ENCODE measurements at places on chromosomes 16 and 17.

DNA sequence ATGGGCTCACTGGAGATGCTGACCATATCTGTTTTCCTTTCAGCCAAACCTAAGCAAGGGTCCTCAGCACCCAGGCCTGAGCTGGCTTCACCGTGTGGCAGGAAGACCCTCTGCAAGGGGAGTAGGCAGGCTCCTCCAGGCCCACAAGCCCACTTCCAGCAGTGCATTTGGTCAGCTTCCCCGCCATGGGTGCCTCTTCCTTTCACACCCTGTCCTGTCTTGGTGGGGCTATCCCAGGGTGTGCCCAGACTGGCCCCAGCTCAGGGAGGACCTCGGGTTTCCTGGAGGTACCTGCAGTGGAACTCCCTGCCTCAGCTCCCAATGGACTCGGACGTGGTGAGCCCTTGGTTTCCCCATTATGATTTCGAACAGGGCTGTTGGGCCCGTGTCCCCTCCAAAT is 12.7 kb upstream of the KRTAP17-1 start:
- DNase-seq, result no peak

DNA sequence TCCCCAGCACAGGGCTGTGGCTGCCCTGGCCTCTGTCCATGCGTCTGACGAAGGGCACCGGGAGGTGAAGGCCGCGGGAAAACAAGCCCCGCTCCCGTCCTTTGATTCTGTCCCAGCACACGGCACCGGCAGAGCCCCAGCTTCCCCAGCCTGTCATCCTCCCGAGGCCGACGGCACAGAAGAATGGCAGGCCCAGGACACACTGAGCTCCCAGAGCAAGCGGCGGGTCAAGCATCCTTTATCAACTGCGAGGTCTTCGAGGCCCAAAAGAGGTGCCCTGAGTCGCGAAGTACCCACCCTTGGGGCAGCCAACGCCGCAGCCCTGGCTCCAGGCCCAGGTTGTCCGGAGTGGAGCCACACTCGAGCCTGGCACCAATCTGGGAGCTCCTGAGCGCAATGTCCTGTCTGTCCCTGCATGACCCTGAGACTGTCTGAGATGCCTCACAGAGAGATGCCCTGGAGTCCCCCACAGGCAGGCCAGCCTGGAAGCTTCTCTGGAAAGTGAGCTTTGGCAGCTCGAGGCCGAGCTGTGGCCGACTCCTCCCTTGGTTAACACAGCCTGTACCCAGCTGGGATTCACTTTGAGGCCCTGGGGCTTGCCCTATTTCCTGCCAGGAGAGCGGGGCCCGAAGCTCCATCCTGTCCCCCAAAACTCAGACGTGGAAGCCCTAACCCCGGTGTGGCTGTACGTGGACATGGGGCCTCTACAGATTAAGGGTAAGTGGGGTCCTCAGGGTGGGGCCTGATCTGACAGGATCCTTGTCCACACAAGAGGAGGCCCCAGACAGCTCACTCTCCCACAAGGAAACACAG is 23.3 kb downstream of the SLC7A5 start:
- no peak for DNase-seq

- no peak for DNase-seq
Observed at GRCh38 chr16:85720302-85720637, 30.6 kb downstream of the C16orf74 start.

- no peak for DNase-seq
Observed at GRCh38 chr16:78709137-78709884, 609.9 kb downstream of the WWOX start.

DNA sequence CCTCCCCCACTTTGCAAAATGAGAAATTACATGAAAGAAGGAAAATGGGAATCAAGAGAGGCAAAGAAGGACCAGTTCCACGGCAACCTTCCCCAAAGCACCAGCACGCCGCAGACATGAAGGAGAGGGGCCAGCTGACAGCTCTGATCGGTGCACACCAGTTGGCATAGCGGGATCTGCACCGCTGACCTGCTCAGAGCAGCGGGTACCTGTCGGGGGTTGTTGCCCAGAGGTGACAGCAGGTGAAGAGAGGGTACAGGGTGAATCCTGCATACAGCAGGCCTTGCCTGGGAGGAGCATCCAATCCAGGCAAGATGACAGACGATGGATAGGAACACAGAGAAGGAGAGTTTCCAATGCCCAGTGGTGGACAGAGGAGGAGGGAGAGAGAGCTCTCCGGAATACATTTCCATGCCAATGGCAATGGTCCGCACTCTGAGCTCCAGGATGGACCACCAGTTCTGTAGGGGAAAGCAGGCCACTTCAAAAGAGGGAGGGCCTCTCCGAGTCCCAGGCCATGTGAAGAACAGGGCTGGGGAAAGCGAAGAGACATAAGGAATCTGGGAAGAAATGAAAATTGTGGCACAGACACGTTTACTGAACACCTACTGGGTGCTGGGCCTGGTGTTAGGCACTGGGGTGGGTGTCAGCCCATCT is 24.0 kb downstream of the CEP295NL start:
- no peak for DNase-seq

- DNase-seq, result no peak
Observed at GRCh38 chr16:89612415-89613166, 851 bp upstream of the DPEP1 start.

DNA sequence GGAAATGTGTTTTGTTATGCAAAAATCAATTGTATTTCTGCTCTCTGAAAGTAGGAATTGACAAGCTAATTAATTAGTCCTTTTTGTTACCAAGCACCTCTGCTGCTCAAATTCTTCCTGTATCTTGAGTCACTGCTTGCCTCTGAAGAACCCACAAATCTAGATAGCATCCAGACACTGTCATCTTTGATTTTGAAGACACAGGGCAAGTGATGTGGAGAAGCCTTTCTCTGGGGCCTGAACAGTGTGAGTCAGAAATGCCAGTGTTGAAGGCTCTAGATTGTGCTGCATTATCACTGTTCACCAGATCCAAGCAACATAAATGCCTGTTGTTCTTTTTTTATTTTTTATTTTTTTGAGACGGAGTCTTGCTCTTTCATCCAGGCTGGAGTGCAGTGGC is 10.9 kb upstream of the ST6GALNAC1 start:
- no peak for DNase-seq

DNA sequence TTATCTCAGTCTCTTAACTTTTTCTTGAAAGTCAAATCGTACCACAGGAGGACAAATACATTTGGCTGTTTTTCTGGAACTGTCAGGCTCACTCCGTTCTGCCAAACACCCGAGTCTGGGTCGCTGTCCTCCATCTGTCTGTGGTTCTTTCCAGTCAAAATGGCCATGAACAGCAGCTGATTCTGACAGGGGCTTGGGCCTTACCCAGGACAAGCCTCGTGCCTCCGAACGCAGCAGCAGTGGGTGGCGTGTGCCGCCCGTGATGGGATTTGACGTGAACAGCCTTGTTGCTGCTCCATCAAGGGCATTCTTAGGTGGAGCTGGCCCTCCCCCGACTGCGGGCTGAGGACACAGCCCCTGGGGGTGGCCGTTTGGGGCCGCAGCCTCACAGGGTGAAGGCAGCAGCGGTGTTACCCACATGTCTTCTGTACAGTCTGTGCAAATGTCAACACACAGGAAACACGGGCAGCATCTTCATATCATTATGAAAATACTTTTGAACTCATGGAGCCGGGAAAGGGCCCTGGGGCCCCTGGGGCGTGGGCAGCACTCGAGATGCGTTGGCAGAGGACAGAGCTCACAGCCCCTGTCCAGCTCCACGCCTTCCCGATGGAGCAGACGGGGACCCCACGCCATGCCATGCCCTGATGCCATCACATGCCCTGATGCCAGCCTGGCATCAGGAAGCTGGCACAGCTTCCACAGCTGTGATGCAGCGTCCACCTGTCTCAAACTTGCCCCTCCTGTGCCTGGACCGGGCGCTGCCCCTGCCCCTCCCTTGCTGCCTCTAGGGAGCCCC is 8.6 kb upstream of the ACSF3 start:
- no peak for DNase-seq

DNA sequence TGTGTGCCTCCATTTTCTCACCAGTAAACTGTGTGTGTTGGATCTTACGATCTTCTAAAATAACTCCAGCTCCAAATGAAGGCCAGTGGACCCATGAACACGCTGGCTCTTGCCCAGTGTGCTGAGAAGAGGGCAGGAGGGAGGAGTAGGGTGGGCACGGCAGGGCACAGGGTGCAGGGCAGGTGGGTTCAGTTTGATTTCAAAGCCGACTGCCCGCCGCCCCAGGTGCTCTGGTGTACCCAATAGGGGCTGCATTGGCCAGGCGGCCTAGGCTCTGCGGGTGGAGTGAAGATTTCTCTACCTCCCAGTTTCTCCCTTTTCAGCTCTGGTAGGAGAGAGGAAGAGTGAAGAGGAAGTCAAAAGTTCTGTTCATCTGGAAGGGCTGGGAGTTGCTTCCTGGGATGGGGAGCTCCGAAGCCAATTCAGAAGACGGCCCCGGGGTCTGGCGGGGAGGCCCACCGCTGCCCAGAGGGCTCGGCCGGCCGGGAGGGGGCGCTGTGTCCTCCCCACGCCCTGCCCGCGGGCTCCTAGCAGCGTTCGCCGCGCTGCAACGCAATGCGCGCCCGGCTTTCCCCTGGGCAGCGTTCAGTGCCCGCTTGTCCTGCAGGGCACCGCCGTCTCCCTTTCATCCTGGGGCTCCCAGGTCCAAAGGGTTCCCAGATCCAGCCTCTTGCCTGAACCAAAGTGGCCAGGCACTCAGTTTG is 1.1 kb upstream of the CRHR1 start:
- no peak for DNase-seq

- no peak for DNase-seq
Observed at GRCh38 chr17:28338056-28338768, 2.7 kb downstream of the TNFAIP1 start.

- no peak for DNase-seq
Observed at GRCh38 chr16:29894352-29894751, 5.0 kb downstream of the SEZ6L2 start.

DNA sequence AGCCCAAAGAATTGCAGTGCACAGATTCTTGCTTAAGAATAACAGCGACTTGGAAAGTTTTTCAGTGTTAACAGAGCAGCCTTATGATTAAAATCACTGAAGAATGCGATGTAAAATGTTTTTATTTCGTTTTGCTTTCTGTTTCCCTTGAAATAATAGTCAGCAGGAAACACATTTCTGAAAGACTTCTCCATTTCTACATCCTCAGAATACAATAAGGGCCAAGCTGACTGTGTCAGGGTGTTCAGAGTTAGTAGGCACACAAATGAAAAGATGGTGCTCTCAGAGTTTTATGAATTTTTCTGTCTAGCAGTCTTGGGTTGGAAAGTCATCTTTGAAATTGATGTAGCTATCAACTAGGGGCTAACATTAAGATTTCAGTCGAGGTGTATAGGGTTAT is 582.9 kb upstream of the RBFOX1 start:
- DNase-seq, result no peak

Measured in stimulated activated CD4-positive, alpha-beta T cell treated with anti-CD3 and anti-CD28 coated beads, Interleukin-12 subunit alpha, Interleukin-12 subunit beta, amount 100 ng/mL, for 24 hours (primary cell).